ENCODE measurements at places on chromosomes 6 and 20.

DNA sequence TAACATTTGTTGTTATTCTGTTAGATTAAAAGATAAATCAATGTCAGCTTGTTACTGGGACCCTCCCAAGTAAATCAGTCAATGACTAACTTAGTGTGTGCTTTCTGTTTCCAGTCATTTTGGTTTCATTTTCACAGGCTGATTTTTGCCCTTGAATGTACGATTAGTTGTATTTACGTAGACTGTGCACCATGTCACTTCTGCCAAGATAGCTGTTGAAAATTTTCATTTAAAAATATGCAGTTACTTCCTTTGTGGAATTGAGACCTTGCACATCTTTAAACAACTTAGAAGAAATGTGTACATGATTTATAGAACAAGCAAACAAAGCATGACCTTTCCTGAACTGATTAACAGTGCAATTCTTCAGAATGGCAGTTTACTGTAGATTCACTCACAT, 944.8 kb upstream of the CITED2 start:
- DNase-seq: peak; percentile 2

DNA sequence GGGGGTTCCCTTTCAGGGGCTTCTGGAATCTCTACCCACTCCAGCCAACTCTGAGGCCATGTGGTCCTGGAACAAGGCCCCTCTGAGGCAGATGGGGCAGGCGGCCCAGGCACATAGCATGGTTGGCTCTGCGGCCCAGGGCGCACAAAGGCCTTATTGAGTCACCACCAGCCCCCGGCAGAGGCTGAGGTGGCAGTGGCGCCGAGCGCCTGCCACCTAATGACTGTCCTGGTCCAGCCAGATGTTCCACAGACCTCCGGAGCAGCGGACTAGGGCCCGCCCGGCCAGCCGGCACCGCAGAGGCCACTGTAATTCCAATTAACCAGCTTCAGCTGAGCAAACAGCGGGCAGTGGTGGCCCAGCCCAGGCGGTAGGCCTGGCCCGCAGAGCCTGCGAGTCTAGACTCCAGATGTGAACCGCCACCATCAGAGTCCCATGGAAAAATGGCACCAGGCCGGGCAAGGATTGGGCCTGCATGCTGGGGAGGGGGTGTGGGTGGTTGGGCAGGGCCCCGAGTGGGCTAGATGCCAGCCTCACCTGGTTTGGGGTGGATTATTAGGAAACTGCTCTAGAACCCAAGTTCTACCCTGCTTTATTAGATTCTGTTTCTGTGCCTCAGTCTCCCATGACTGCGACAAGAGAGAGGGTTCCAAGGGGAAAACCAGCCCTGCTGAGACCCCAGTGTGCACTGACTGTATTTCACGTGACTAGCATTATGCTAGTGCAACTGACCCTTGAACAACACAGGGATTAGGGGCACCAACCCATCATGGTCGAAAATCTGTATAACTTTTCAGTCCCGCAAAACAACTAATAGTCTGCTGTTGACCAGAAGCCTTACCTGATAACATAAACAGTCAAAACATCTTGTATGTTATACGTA, 34.1 kb upstream of the ID1 start:
- DNase-seq: no peak

DNA sequence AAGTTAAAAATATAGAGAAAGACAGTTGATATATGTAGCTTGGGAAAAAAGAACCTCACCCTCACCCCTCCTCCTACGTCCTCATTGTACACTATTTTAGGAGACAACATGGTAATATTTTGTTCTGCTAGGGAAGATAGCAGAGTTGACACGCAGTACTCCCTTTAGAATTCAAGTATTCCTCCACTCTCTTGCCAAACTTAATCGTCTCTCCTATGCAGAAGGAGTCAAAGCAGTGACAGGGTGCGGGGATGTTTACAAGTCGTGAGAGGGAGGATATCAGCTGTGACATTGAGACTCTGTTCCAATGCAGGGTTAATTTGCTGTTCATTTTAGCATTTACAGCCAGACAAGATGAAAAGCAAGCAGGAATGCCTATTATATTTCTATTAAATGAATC, 97.5 kb downstream of the SOBP start:
- DNase-seq: no peak

DNA sequence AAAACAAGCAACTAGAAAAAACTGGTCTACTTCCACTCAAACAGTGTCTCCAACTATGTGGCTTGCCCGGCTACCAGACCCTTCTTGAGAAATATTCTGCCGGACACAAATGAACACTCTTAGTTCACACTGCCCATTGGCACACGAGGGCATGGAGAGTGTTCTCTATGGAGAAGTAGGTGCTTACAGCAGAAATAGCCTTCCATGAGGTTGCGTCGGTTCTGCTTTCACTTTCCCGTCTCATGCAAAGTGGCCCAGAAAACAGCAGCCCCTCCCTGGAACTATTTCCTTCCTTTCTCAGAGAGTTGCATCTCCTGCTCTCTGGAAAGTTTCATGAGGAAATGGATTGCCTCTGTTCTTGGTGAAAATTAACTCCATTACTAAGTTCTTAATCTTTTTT, 9.5 kb upstream of the HLA-DOA start:
- DNase-seq: peak; percentile 9

DNA sequence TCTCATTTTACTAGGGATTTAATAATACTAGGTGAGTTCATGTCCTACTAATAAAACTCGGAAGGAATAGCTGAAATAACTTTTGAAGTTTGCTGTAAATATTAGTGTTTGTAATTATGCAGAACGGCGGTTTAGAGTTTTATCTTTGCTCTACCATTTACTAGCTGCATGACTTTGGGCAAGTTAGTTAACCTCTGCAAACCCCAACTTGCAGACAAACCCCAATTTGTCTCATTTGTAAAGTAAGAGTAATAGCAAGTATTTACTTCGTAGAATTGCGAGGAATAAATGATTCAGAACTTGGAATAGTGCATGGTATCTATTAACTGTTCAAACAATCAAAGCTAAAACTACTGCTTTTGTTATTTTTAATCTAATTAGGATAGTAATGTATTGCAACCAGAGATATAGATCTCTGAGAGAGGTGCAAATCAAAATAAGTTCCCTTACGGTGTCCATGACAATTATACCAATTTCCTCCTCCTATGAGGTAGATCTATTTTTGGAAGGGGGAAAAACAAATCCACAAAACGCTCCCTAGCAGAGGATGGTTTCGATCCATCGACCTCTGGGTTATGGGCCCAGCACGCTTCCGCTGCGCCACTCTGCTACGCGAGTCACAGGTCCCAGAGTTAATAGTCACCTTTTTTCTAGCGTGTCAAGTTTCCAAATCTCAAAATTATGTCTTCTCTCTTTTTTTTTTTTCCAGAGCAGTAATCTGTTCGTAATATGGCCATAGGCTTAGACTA, 35.1 kb upstream of the BTN3A2 start:
- no peak for DNase-seq

DNA sequence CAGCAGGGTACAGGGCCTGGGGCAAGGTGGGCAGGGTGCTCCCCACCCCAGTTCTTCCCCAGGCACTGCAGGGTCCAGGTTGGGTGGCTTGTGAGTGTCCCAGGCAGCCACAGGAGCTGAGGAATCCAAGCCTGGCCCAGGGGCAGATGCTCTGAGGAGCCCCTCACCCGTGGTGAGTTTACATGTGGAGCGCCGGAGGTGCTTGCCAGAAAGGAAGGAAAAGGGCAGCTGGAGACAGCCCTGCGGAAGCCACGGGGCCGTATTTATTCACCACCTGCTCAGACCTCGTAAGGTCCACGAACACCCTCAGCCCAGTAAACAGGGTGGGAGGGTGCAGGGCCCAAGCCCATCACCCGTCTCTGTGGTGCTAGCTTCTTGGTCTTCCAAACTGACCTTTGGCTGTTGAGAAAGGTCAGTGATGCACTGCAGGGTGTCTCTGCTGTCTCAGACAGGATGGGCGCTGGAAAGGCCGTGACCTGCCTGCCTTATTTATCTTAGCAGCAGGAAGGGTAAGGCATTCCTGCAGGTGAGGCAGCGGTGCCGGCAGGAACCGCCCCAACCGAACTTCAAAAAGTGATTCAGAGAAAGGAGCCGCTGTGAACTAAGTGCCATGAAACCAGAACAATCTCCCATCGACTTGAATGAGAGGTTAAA, 4.0 kb upstream of the FRMD1 start:
- DNase-seq: no peak

DNA sequence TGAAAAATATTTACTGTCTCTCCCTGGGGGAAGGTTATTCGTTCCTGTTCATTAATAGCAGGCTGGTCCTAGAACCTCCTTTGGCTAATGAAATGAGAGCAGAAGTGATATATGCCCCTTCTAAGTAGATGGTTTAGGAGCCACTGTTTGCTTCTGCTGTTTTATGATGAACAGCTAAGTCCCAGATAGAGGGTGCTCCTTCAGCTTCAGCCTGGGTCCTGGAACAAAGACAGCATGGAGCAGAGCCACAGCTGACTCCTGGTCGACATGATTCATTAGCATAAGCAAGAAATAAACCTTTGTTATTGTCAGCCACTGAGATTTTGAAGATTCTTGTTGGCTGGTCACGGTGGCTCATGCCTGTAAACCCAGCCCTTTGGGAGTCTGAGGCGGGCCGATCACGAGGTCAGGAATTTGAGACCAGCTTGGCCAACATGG, 47.8 kb upstream of the ARMC2 start:
- no peak for DNase-seq

DNA sequence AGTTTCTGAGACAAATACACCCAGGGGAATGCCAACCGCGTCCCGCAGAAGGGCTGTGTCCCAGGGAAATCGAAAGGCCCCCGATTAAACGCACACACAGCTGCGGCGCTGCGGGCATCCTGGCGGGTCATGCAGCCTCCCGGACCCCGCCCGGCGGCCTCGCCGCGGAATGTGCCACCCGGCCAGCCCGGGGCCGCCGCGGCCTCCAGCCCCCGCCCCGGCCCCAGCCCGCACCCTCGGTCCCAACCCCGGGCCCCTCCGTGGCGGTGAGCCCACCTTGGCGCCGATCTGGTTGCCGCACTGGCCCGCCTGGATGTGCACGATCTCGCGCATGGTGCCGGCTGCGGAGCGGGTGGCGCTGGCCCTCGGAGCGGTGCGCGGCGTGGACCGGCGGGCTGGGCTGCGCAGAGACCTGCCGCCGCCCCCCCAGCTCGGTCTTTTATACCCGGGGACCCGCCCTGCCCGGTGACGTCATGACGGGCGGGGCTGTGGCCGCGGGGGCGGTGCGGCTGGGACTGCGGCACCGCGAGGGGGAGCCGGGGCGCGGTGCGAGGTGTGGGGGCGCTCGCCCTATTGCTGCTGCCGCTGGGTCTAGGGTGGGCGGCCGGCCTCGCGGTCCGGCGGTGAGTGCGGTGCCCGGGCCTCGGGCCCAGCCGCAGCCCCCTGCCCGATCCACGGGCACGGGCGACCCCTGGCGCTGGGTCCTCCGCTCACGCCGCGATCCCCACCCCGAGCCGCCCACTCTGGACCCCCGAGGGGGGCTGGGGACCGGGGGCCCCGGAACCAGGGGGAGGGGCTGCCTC, at the start of gene TUBB2A:
Gene TUBB2A, minus strand, starts transcription at position 414 of the 803 bp plus-strand sequence. Its CDS starts 81 bp downstream, at position 333.
- no peak for DNase-seq

DNA sequence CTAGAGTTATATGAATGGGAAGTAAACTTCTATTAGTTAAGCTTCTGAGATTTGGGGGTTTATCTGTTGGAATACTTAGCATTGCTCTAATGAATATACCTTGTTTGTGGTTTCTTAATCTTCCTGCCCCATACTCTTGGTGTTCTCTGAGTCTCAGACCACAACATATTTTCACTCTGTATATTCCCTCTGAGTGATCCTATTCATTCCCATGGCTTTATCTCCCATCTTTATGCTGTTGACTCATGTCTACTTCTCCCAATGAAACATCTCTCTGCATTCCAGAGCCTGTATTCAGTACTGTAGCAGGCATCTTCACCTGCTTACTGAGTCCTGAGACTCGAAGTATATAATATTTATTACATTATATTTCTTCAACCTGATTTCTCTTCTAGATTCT, 283.7 kb upstream of the MAP3K7 start:
- no peak for DNase-seq

DNA sequence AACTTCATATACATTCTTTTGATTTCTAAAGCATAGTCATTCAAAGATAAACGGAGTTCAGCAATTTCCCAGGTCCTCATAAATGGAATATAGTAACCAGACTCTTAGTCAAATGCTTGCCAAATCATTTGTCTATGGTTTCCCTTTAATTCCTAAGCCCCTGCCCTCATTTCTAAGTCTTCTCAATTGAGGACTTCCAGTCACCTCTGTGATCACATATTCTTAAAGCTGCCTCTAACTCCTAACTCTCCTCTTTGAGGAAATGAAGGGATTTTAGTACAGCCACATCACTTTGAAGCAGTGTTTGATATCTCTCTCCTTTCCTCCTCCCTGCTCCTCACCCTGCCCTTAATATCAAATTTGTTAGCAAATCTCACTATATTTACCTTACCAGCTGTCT, 58.7 kb downstream of the PLEKHG1 start:
- DNase-seq: no peak

DNA sequence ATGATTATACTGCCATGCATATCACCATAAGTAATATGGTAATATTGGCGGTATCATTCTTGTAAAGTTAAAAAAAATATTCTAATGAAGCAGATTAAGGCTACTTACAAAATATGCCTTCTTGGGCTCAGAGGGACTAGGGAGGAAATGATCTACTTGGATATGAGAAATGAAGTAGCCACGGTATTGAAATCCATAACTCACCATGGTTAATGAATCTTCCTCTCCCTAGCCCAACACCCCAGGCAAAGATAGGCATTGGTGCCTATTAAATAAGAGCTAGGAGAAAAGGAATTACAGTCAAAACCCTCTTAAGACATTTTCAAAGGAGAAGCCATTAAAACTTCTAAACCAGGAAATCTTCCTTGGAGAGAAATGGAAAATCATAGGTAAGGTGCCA, 280.5 kb downstream of the TFAP2B start:
- DNase-seq: no peak

- no peak for DNase-seq
Measured at GRCh38 chr6:167796192-167796981, 30.3 kb upstream of the AFDN start.

DNA sequence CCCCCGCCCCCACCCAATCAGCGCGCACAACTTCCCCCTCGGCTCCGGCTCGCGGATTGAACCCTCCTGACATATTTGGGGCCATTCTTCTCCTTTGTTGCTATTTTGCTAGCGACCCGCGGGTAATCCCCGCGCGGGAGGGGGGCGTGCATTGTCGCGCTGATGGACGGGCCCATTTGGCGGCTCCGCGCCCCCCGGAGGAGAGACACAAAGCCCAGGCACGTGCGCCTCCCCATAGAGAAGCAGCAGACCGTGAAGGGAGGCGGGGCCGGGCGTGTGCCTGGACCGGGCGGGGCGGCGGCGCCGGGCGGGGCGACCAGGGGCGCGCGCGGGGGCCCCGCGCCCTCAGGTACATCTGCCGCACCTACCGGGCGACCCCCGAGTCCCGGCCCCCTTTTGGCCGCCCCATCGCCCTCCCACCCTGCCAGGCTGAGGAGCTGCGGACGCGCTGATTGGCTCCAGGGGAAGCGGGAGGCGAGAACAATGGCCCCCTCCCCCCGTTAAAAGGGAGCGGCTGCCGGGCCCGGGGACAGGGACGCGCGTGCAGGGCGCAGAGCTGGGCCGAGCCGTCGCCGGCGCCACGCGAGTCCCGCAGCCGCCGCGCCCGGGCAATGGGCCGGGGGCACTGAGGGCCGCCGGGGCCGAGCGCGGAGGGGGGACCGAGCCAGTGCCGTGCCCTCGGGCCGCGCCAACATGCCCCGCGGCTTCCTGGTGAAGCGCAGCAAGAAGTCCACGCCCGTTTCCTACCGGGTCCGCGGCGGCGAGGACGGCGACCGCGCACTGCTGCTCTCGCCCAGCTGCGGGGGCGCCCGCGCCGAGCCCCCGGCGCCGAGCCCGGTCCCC, at the start of gene INSM1:
Gene INSM1, plus strand, starts transcription at position 530 of the 843 bp plus-strand sequence. Its CDS starts 164 bp downstream, at position 694.
- no peak for DNase-seq

Measured in skeletal muscle cell (primary cell).